AML-193 (cell line): ENCODE measurements at places on chromosomes 6 and 20.

GRCh38 chr20:1214838-1215261 lies 11.0 kb upstream of the RAD21L1 start:
- no peak for DNase-seq

- DNase-seq = peak; percentile 95
Measured at GRCh38 chr6:38443352-38444144, 196.2 kb downstream of the BTBD9 start.

GRCh38 chr6:6728169-6728941 lies 139.8 kb downstream of the LY86 start:
- no peak for DNase-seq

GRCh38 chr6:3227363-3228045 lies at the start of gene TUBB2B:
TUBB2B (minus strand) TSS chr6:3227653; CDS start chr6:3227543, 110 bp downstream.
- no peak for DNase-seq

DNA sequence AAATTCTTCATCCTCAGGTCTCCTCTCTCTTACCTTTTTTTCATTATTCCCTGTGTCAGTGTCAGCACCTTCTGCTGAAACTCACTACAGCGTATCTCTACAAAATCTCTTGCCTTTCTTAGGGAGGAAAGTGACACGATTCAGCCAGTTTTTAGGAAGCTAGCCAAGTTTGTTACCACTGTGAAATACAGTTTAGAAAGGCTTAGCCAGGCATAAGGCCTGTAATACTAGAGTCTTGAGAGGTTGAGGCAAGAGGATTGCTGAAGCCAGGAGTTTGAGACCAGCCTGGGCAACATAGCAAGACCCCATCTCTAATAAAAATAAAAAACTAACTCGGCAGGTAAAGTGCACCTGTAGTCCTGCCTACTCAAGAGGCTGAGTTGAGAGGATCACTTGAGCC lies 16.7 kb downstream of the TAB2 start:
- DNase-seq = no peak

GRCh38 chr6:169993861-169994481 lies 242.5 kb downstream of the ERMARD start:
- DNase-seq = no peak

- no peak for DNase-seq
Measured at GRCh38 chr6:81720427-81720826, 32.1 kb downstream of the TENT5A start.

GRCh38 chr6:42938987-42939809 lies 9.9 kb downstream of the CNPY3 start:
- DNase-seq = no peak

- DNase-seq = no peak
Measured at GRCh38 chr20:1579488-1579887, 22.0 kb upstream of the SIRPD start.

GRCh38 chr20:40767615-40767924 lies 78.5 kb upstream of the MAFB start:
- DNase-seq = no peak
